ENCODE measurements at places on chromosomes 2 and 18. TPM values are rescaled to one million over a fixed set of nuclear protein-coding genes. Genes with fewer than 3 reads are reported as not detected.

Gene C2orf80
- 0.58 TPM for polyA plus RNA-seq

Gene SIX3
- polyA plus RNA-seq: not detected

Gene STK25
- polyA plus RNA-seq: 143 TPM

Gene PPM1G
- 68.7 TPM for polyA plus RNA-seq

Gene TRIM54
- 4.8 TPM for polyA plus RNA-seq

- no peak for DNase-seq
Observed at GRCh38 chr2:218015586-218016521, 13.1 kb upstream of the TNS1 start.

GRCh38 chr2:229821316-229821715 lies 100.5 kb downstream of the TRIP12 start:
- no peak for DNase-seq

GRCh38 chr2:28842042-28842441 lies 28.1 kb downstream of the TRMT61B start:
- no peak for DNase-seq

GRCh38 chr18:52510139-52510538 lies 170.1 kb downstream of the DCC start:
- DNase-seq: no peak

- no peak for DNase-seq
Observed at GRCh38 chr18:49917742-49918141, 104.4 kb upstream of the ACAA2 start.

DNA sequence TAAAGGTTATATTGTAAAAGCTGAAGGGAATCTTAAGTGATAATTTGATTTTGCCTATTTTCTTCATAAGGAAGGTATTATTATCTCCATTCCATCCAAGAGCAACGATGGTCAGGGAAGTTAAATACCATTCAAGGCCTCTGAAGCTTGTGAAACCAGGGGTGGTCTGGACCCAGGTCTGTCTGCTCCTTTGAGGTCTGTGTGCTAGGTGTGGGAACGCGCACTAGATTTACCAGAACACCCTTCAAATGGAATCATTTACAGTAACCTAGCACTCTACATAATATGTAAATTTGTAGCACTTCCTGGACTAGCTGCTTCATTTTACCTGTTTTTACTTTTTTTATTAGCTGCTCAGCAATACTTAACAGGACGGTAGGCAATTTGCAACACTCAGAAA lies 6.4 kb upstream of the TRIB2 start:
- no peak for DNase-seq

- no peak for DNase-seq
Observed at GRCh38 chr18:76668119-76668518, 154.2 kb upstream of the ZNF236 start.

DNA sequence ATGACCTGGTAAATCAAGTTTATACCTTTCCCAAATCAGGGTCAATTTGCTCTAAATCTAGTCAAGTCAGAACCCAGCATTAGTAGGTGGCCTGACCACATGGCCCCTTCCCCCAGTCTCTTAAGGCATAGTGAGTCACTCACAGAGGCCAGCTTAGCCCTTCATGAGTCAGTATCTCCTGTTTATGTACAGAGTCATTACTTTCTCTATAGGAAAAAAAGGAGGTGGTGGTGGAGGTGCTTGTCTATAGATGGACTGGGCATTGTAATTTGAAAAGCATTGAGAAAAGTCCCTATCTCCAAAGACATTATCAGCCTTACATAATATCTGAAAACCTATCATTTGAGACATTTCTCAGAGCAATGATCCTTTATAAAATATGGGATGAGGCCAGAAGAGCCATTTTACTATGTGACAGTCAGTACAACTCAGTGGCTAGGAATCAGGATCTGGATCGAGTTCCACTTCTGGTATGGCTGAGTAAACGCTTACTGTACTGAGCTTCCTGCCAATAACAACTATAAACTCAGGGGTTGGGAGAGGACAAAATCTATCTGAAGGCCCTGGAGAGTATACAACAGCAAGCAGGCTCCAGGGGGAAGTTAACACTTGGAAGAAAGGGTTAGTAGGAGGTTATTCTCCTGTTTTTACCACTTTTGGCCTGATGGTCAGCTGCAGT lies 22.5 kb upstream of the SIGLEC15 start:
- no peak for DNase-seq

DNA sequence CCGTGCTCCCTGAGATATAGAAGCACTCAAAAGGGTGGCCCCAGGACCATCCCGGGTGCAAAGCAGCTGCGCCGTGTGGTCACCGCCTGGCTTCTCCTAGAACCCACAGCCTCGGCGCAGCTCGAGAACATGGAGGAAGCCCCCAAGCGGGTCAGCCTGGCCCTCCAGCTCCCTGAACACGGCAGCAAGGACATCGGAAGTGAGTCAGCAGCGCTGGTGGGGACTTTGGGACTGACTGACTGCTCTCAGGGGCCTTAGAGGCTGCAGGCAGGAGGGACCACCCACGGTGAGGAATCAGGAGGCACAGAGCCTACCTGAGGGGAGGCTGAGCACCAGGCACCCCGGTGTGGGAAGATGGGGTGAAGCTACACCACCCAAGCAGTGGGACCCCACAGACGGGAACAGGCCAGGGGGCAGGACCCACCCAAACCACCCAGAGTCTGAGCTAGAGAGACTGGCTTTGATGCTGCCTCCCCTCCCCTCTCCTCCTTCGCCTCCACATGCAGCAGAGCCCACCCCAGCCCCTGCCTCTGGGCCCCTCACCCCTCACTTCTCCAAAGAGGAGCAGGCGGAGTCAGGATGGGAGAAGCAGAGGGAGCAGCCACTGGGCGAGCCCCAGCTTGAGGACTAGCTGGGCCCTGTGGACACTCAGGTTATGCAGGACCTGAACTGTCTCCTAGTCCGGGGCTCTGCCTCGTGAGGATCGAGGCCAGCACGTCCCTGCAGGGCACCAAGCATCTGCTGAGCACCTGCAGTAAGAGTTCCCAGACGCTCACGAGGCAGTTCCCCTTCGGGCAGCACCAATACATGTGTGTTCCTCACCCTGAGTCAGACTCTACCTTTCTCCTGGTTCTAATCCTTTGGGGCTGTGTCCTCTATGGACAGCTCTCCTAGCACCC lies 28.7 kb downstream of the MTERF4 start:
- DNase-seq: no peak

GRCh38 chr18:74457725-74458421 lies 765 bp upstream of the DIPK1C start:
- DNase-seq: no peak

DNA sequence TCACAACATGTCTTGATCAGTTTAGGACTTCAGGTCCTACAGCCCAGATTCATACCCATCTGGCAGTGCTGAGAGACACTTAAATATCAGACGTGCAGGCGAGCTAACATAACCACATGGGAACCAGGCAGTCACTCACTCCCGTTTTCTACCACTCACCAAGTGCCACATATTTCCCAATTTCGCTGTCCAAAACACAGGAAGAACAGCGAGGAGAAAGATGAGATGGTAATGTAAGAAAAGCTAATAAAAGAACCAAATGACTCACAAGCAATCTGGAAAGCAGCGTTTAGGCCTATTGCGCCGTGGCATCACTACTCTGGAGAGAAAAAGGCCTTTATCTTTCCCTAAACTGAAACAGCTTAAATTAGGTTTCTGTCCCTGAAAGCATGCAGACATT lies 647.8 kb upstream of the SLC39A10 start:
- no peak for DNase-seq

- no peak for DNase-seq
Observed at GRCh38 chr2:61456746-61457420, 14.0 kb downstream of the USP34 start.

GRCh38 chr2:234620018-234620417 lies 123.1 kb upstream of the ARL4C start:
- DNase-seq: no peak

- DNase-seq: no peak
Observed at GRCh38 chr2:223576873-223577272, 25.3 kb downstream of the SCG2 start.

GRCh38 chr2:120368086-120368485 lies 22.1 kb downstream of the INHBB start:
- DNase-seq: no peak

DNA sequence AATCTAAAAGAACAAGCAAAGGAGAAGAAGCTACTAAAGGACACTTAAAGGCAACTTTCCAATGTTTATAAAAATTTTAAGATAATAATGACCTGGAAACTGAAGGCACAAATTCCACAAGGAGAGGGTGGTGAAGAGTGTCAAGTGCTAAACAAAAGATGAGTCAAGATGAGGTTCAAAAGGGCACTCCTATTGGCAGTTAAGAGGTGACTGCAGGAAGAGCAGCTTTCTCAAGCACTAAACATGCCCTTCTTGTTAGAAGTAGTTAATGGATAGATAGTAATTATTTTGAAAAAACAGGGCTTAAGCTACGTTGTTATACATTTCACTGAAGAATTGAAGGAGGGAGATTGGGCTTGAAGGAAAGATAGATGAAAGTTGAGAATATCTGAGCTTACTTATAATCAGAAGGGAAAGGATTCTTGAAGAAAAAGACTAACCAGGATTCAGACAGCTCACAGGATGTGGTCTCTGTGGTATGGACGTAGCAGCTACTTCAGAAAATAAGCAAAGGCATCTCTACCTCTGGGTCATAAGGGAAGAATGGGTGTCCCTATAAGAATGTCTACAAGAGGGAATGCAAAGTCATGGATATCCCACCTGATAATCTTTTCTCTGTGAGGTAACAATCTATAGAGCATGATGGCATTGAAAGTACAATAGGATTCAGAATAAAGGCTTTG lies 454.7 kb upstream of the SLC39A10 start:
- DNase-seq: no peak

GRCh38 chr2:4678927-4679326 lies 975.6 kb downstream of the DCDC2C start:
- DNase-seq: no peak

All from left renal pelvis (tissue), 4 donors.